Activated CD8-positive, alpha-beta memory T cell treated with anti-CD3 and anti-CD28 coated beads for 1 hour (primary cell): ENCODE measurements at places on chromosomes 2 and 18.

GRCh38 chr2:675051-675450 lies 2.2 kb downstream of the TMEM18 start:
- DNase-seq: no peak

DNA sequence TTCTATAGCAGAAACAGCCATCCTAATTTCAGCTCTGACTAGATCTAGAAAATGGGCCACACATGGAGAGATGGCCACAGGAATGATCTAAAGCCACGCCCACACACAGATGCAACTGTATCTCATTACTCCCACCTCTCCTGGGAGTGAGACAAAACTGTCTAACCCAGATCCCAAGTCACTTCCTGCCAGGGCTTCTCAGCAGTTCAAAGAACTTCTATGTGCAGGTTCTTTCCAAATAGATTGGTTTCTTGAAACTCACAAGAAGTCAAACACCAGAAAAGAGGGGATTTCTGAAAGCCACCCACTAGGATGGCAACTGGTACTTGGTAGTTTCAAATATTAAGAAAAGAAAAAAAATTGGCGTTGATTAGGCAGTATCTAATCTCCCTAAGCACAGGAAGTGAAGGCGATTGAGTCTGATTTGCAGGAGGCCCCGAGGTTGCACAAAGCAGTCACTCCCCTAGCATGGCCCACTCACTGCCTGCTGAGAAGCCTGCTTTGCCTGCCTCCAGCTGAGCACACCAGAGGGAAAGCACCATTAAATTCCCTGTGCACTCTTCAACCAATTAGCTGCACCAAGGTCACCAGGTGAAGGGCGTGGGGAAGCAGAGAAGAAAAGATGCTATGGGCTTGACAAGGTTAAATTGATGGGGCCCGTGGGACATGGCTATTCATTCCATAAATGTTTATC lies 51.1 kb downstream of the PAPOLG start:
- no peak for DNase-seq

DNA sequence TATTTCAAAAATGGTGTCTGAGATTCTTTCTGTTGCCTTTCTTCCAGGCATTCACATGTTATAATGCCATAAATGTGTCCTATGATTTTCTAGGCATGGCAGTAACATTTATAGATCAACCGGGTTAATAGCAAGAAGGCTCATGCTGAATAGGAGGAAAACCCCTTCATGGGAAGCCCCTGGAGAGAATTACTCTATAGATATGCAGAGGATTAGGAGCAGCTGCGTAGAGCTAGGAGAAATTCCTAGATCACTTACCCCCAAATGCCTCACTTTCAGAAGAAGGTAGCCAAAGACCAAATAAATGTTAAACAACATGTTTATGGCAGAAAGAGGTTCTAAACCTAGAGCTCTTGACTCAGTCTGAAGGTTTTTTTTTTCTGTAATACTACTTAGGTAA lies 153.4 kb upstream of the CTNNA2 start:
- DNase-seq: no peak

- DNase-seq: no peak
Measured at GRCh38 chr2:203786549-203787351, 80.3 kb downstream of the CD28 start.

DNA sequence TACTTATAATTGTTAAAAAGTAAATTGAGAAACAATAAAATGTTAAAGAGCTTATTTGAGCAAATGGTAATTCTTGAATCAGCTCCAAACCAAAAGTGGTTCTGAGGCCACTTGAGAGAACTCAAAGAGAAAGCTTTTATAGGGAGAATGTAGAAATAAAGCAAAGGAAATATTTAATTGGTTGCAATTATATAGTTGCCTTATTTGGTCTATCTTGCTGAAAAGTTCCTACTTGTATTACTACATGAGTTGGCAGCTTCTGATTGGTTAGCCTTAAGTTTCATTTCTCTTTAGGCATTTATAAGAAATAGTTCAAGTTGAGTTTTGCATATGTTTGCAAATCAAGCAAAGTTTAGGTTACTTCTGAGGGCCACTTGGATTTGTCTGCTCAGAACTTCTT lies 38.1 kb downstream of the SCN2A start:
- no peak for DNase-seq

DNA sequence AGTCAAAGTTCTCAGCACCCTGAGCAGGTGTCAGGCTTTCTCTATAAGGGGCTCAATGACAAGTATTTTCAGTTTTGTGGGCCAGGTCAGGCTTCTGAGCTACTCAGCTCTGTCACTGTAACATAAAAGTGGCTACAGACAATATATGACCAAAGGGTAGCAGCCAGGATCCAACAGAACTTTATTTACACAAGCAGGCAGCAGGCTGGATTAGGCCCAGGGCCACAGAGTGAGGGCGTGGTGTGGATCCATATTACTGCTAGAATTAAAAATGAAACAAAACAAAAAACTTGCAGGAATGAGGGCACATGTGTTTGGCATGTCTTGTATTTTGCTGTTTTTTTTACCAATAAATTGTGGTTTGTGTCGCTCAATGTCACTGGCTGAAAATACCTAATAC lies 143.7 kb downstream of the EIPR1 start:
- DNase-seq: no peak

DNA sequence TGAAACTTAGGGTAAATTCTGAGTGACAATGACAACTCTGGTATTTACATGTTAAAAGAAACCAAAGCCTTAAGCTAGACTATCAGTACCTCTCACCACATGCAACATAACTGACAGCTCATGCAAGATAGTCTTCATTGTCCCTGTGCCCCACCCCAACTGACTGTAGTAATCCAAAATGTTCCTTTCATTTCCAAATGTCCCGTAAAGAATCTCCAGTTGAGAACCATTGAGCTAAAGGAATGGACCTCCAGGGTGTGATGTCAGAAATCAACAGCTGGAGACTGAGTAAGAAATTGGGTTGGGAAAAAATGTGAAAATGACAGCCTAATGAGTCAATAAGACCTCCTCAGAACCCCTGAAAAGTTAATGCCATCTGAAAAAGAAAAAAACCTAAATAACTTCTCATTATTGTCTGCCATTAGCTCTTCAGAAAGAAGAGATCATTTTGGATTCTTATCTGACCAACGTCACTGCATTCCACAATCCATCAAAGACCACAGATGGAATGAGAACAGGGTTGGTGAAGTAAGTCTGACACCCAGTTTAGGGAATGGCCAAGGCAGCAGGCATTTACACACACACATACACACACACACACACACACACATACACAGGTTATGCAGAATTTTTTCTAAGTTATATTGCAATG lies 51.7 kb upstream of the ACVR2A start:
- no peak for DNase-seq

GRCh38 chr2:82257796-82258555 lies 1953.4 kb upstream of the LRRTM1 start:
- DNase-seq: no peak

- DNase-seq: no peak
Measured at GRCh38 chr18:11544060-11544633, 65.2 kb upstream of the SLC35G4 start.

DNA sequence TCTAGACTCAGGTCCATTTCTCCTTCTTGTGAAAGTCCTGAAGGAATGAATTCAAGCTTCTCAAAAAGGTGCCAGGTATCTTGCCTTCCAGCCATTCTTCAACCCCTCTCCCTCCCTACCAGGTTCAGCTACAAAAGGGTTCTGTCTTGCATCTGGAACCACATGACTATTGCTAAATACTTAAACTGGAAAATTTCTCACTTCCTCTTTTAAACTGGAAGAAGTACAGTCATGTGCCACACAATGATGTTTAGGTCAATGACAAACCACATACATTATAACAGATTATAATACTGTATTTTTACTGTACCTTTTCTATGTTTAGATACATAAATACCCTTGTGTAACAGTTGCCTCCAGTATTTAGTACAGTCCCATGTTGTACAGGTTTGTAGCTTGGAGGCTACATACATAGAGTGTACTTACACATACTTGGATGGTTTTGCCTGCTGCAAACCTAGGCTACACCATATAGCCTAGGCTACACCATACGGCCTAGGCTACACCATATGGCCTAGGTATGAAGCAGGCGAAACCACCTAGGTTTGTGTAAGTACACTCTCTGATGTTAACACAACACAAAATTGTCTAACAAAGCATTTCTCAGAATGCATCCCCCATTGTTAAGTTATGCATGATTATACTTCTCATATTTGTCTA lies 142.0 kb upstream of the DNMT3A start:
- DNase-seq: no peak

DNA sequence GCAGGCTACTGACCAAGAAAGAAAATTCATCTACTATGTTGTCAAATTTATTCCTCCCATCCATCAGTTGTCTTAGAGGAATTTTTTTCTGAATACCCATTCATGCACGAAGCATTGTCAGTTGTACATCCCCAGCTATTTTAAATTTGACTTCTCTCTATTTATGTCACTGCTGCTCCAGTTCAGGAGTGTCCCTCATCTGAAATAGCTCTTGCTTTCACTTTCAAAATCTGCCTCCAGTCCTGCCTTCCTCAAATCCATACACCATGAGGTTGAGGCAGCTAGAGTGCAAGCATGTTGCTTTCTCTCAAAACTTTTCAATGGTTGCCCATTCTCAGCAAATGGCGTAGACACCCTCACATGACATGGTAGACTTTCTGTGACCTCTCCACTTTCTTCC lies 335.4 kb upstream of the CDH2 start:
- DNase-seq: no peak

DNA sequence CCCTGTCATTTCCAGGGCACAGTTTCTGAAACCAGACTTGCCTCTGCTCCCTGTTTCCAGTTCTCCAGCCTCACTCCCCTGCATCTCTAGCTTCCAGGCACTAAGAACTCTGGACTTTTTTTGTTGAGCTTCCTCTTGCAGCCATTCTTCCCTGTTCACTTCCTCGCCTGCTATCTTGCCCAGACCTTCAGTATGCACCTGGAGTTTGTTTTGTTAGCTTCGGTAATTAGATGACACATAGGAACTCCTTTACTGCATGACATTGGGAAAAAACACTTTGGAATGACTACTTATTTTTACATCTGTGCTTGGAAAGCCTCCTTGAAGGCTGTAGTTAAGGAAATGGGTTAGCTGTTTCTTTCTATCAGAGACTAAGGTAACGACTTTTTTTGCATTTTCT lies 35.2 kb downstream of the OTOF start:
- DNase-seq: no peak

- DNase-seq: no peak
Measured at GRCh38 chr2:207123776-207124391, 41.9 kb downstream of the KLF7 start.

GRCh38 chr18:31876707-31877106 lies 66.2 kb downstream of the TRAPPC8 start:
- DNase-seq: no peak

GRCh38 chr2:9702604-9703084 lies 71.8 kb upstream of the YWHAQ start:
- DNase-seq: no peak

- DNase-seq: no peak
Measured at GRCh38 chr2:211748339-211748738, 790.3 kb downstream of the ERBB4 start.

DNA sequence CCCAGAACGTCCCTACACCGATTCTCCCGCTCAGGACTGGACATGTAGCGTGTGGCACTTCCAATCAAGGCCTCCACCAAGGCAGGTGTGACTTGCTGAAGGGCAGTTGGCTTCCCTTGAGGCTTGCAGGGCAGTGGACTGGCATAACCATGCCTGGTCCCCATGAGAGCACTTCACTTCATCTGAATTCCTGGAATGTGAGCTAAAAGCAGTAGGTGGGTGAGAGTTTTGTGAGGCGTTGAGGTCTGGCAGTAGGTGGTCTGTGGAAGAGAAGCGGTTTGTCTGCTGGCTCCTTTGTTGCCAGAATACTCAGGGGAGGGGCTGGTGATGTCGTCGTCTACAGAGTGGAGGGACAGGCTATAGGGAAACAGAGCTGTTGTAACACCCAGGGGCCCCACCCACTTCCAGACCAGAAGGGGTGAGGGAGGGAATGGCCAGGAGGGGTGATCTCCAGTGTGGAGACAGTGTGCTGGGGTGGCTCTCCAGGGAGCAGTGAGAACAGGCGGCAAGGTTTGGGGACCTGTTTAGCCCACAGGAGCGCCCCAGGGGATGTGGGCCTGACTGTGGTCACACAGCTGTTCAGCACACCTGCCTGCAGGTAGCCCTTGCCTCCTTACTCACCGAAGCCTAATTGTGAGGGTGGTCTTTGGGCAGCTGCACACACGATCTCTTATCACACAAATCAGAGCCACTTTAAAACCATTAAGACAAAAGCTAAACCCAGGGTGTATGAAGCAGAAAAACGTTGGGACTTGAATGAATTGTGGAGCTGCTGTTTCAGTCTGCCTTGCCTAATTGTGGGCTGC lies 21.5 kb upstream of the ALKAL2 start:
- no peak for DNase-seq
